ENCODE measurements at places on chromosomes 7 and 10.

DNA sequence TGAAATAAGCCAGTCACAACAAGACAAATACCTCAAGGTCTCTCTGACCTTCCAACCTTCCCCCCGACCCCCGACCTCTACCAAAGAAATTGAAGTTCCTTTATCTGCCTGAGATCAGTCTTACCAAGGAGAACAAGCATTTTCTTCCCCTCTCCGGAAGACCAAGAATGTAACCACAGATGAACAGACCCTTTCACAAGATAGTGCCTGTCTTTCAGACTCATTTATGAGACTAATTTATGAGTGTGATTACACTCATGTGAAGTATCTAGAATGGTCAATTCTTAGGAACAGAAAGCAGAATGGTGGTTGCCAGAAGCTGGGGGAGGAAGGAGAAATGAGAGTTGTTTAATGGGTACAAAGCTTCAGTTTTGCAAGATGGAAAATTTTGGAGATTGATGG is 108.9 kb upstream of the MKLN1 start:
- no peak for DNase-seq

DNA sequence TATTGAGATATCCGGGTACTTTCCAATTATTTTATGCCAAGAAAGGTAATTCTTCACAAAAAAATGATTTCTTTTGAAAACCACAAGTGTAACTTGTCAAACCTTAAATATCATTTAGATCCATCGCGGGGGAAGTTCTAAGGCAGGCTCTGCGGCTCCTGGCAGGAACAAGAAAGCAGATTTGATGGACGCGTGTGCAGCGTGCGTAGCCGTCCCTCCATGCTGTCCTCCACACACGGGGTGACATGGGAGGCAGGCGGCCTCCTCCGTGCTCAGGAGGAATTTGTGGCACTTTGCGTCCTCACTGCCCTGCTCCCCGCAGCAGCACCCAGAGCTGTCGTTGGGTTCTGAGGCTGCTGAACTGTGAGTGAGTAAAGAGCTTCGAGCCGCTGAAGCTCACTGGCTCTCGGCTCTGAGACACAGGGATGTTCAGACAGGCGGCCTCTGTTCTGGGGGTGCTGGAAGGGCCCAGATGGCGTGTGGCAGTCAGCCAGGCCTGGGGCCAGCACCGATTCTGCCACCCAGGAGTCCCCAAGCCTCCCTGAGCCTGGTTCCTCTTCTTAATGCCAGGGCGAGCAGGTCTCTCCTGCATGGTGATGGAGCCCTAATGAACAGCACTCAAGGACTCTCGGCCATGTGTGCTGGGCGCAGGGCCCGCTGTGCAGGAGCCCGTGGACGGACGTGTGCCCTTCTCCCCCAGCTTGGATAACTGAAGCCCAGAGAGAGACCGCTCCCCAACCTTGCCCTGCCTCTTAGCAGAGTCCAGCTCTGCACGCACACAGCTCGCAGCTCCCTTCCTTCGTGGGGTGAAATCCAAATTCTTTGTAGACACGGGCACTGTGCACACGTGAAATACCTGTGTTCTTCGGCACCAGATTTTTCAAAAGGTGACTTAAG is 185.4 kb upstream of the SHH start:
- DNase-seq = no peak

- DNase-seq = no peak
Observed at GRCh38 chr7:108875139-108875538, 305.5 kb downstream of the DNAJB9 start.

DNA sequence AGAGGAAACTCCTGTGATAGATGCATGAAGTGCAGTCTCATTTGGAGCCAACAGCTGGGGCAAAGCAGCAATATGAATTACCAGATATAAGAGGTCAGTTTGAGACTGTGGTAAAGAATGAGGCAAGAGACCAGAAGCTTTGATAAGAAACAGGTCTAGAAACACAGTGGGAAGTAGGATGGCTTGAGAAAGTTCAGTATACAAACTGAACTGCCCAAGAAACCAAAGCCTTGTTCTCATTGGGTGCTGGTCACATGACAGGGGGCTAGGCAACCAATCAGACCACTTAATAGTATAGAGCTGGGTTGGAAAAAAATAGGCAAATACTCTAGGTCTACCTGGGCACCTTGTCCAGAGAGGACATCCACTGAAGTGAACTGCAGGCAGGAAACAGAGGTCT is 46.2 kb upstream of the PLCE1 start:
- no peak for DNase-seq

- no peak for DNase-seq
Observed at GRCh38 chr10:18233775-18234174, 93.6 kb downstream of the CACNB2 start.

- no peak for DNase-seq
Observed at GRCh38 chr10:104077247-104077646, 8.4 kb downstream of the COL17A1 start.

DNA sequence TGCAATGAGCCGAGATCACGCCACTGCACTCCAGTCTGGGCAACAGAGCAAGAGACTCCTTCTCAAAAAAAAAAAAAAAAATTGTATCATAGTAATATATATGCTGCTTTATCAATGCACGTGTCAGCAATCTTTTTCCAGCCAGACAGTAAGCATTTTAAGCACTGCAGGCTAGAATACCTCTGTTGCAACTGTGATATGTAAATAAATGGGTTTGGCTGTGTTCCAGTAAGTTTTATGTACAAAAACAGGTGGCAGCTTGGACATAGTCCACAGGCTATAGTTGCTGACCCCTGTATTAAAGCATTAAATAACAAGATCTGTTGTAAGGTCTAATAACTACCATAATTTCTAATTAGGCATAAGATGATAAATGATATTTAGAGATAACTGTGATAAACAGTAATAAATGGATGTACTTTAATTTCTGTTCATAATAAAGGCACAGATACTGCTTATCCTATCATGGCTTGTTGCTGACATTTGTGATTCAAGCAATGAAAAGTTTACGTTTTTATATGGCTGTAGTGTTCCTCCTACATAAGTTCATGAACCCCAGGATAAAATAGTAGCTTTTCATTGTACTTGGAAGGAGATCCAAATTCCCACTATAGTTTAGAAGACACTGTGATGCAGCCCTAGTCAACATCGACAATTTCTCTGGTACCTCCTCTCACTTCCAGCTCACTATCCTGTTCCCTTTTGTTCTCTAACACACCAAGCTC is 161.4 kb downstream of the ELMO1 start:
- no peak for DNase-seq
